Smooth muscle cell of the brain vasculature (primary cell): ENCODE measurements at places on chromosomes 4 and X.

DNA sequence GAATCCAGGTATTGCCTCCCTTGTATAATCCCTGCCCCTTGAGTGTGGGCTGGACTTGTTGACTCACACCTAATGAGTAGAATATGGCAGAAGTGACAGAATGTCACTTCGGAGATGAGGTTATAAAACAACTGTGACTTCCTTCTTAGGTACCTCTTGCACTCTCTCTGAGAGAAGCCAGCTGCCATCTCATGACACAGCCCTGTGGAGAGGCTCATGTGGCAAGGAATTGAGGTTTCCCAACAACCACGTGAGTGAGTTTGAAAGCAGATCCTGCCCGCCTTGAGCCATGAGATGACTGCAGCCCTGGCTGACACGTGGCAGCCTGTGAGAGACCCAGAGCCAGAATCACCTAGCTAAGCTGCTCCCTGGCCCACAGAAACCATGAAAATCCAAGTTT lies 13.5 kb downstream of the ASB11 start:
- DNase-seq, result no peak

- DNase-seq, result no peak
Observed at GRCh38 chr4:153065276-153065675, 129.2 kb downstream of the FHDC1 start.

- DNase-seq, result peak; percentile 18
Observed at GRCh38 chr4:37717576-37717975, 31.4 kb upstream of the RELL1 start.

DNA sequence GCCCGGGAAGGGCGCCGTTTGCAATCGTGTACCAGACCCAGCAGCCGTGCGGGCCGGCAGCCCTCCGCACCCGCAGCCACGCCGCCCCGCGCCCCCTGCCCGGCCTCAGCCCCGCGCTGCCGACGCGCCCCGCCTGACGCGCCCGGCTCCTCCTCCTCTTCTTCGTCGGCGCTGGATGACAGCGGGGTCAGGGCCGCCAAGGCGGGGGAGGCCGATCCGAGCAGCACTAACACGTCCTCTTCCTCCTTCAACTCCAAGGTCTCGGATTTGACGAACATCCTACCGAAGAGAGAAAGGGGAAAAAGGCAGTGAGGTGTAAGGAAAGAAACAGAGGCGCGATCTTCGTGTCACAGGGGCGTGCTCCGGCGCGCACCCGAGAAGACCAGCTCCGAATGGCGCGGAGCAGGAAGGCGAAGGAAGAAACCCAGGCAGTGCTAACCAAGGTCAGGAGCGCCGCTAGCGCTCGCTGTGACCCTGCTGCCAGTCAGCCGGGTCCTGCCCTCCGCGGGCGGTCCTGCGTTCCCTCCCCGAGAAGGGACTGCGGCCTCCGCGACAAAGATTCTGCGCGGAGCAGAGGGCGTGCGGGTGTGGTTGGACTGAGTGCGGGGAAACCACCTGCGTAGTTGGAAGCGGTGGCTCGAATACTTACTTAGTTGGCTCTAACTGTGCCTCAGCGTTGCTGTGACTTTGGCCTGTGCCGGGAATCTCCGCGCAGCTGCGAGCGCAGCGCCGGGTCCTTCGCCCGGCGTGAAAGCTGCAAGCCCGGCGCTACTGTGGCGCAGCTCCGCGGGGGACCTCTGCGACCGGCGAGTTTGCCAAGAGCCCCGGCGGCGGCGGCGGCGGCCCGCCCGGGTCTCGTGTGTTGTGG lies 548 bp downstream of the NEUROG2 start:
- no peak for DNase-seq

DNA sequence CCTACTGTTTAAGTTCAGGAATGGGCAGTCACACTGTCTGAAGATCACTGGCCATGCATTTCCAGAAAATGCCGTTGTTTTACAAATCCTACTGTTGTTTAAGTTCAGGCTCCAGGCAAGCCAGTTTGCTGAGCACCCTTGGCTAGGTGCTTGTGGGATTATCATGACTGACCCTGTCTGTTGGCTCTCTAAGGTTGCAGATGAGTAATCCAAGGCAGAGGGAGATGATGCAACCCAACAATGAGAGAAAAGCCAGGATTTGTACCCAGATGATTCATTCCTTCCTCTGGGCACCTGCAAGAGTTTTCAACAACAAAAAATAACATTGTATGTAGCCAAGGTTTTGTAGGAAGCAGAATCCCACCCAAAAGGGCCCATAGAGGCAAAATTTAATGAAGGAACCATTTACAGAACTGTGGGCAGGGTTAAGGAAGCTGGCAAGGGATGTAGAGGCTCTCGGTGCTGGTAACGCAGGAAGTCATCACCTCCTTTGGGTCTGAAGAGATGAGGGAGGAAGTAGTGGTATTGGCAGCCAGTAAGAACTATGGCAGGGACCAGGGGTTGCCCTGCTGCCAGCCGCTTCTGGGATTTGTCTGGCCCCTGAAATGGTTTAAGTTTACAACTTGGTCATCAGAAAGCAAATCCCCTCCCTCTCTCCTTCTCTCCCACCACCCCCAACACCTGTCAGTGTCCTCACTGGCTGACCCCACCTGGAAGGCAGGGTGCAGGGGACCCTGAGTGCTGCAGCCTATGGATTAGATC lies 54.8 kb downstream of the MSX1 start:
- DNase-seq, result no peak

GRCh38 chr4:9762823-9763475 lies 18.5 kb upstream of the DRD5 start:
- peak; percentile 17 for DNase-seq

GRCh38 chr4:15917297-15917696 lies 21.2 kb downstream of the FGFBP1 start:
- no peak for DNase-seq

- DNase-seq, result no peak
Observed at GRCh38 chrX:137052643-137053235, 18.9 kb upstream of the GPR101 start.

- DNase-seq, result peak; percentile 20
Observed at GRCh38 chr4:100738196-100739165, 220.7 kb upstream of the EMCN start.

- DNase-seq, result no peak
Observed at GRCh38 chr4:166527500-166527899, 654.5 kb downstream of the TLL1 start.

GRCh38 chr4:112343330-112344080 lies 46.3 kb downstream of the ALPK1 start:
- no peak for DNase-seq

- DNase-seq, result no peak
Observed at GRCh38 chr4:1706358-1706757, 5.8 kb downstream of the SLBP start.

- no peak for DNase-seq
Observed at GRCh38 chr4:147041376-147041775, 95.7 kb upstream of the TTC29 start.

GRCh38 chr4:142112451-142112850 lies 476.1 kb downstream of the IL15 start:
- no peak for DNase-seq

DNA sequence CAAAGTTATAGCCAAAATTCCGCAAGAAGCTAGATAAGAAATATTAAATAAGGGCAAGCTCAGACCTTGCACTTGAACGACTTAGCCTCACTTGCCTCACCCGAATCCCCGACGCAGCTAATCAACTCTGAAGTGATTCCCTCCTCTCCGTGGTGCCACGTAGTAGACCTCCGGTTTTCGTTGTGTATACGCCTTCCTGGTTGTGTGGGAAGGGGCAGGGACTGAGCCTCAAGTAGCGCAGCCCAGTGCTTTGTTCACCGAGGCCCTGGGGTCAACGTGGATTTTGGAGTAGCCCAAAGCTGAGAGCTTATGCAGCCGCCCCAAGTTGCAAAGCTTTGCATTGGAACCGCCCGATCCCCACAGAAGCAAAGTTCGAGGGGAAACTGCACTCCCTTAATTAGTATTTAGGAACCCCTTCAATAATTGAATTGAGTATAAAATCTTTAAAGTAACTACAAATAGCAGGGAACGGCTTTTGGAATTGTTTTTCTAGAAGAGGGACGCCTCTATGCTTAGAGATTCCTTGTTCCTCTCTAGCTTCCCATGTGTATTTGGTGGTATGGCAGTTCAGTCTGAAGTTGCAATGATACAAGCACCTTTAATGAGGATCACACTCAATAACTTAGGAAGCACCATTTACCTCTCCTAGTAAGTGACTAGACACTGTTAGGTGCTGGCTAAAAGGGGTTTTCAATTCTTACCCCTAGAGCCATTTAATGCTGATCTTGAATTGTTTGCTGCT lies 55.7 kb downstream of the LINC00632 start:
- no peak for DNase-seq

- no peak for DNase-seq
Observed at GRCh38 chrX:73348977-73349376, 97.9 kb upstream of the CDX4 start.

DNA sequence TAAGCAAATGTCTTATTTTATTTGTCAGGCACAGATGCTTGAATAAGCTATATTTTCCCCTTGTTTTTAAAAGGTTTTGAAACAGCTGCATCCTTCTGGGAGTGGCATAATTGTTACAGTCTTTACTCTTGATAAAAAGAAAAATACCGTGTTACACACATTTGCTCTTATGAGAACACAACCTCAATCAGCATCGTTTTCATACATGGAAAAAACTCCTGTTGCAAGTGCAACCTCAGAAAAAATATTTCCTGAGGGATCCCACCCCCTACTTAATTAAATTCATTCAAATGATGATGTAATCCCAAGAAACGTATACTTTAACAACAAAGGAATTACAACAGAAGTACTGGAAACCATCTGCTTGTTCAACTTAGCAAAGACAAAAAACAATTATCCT lies 58.6 kb downstream of the SMAD1 start:
- no peak for DNase-seq

- DNase-seq, result no peak
Observed at GRCh38 chrX:24657671-24658386, 10.7 kb upstream of the PCYT1B start.

DNA sequence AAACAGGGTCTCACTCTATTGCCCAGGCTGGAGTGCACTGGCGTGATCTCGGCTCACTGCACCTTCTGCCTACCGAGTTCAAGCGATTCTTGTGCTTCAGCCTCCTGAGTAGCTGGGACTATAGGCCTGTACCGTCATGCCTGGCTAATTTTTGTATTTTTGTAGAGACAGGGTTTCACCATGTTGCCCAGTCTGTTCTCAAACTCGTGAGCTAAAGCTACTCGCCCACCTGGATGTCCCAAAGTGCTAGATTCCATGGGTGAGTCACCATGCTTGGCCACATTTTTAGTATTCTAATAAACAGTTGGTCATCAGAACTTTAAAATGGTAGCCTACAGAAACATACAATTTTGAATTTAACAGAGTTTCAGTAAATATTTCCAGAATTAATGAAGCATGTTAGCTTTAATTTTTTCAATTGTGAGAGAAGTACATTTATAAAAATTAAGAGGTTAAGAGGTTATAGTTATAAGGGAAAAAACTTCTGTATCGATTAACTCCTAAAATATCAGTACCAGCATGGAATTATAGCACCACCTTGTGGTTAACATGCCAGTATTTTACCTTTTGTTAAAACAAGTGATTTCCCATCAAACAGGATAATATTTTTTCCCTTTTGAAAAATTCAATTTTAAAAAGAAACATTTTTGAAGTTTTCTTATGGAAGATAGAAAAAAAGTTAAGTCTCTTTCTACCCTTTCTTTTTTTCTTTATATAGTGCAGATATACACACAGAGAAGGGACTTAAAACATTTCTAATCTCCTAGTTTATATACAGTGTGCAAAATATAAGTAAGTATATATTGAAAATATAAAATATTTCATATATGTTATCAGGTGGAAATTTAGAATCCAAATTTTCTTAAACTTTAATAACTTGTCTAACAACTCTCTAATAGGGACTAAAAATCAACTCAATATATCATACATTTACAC lies 35.4 kb downstream of the CEP44 start:
- peak; percentile 7 for DNase-seq

DNA sequence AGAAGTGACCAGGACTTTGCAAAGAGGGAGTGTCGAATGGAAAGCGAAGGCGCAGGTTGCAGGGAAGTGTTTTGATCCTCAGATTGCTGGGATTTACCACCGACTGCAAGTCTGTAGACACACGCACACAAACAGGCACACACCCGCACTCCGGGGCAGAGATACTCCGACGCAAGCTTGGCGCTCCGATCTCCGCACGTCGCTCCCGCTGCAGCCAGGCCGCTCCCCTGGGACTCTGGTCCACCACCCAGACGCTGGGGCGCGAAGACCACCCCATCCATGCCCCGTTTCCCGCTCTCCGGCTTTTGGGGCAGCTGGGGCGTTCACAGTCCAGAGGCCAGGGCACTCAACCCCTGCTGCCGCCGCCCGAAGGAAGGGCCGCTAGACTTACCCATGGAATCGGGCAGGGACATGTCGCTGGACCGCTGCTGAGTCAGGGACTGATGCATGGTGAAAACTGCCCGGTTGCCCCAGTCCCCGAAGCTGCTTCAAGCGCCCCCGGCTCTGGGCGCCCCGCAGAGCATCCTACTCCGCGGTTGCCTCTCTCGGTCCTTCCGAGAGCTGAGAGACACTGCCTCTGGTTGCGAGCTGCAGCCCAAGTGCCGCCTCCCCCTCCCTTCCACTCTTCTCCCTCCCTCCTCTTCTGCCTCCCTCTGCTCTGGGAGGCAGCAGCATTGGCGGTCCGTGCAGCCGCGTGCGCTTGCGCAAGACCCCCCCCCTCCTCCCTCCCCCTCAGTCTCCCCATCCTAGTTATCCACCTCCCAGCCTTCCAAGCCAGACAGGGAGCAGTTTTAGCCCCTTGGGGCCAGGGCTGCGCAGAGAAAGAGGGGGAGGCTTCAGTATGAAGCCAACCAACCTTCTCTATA lies at the start of gene TMEM255A:
TMEM255A (minus strand) TSS at position 601 of the 866 bp plus-strand sequence; CDS start at position 449, 152 bp downstream.
- no peak for DNase-seq

DNA sequence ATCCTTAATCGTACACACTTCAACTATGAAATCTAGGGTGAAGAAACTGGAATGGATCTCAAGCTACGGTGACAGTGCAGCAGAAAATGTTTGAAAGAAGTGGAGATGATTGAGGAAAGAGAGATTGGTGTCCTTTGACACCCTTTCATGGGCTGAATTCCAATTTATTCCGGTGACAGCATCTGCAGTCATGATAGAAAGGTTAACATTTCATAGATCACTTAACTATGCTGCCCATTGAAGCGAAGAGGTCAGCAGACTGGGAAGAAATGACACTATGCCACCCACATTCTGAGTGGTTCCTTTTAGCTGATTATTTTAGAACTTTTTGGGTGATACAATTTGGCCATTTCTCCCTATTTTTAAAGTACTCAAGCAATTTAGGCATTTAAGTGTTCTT lies 82.3 kb downstream of the DNAAF6 start:
- DNase-seq, result no peak
